ENCODE measurements at places on chromosomes 3 and 15.

GRCh38 chr3:151974067-151974466, 100.6 kb downstream of the SUCNR1 start:
- no peak for DNase-seq

DNA sequence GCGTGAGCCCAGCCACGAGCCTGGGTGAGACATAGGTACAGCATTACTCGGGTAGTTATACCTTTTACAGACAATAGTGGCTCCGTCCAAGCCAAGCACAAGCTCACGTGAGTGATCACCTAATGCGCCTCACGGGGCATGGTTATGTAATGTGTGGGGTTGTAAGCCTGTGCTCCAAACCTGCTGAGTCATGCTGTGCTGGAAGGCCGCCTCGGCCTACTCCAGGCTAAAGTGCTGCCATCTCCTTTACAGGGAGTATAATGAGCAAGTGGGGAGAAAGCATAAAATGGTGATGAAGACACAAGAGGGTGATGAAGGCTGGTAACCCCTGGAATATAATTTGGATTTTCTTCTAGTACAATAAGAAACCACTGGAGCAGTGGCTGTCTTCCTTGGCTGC, 175.8 kb upstream of the STT3B start:
- DNase-seq: no peak

- DNase-seq: no peak
Observed at GRCh38 chr3:146342989-146343388, 92.1 kb upstream of the PLSCR4 start.

GRCh38 chr3:46668116-46668515, 25.4 kb downstream of the ALS2CL start:
- DNase-seq: no peak

- DNase-seq: no peak
Observed at GRCh38 chr15:22942877-22943276, 37.3 kb downstream of the CYFIP1 start.

DNA sequence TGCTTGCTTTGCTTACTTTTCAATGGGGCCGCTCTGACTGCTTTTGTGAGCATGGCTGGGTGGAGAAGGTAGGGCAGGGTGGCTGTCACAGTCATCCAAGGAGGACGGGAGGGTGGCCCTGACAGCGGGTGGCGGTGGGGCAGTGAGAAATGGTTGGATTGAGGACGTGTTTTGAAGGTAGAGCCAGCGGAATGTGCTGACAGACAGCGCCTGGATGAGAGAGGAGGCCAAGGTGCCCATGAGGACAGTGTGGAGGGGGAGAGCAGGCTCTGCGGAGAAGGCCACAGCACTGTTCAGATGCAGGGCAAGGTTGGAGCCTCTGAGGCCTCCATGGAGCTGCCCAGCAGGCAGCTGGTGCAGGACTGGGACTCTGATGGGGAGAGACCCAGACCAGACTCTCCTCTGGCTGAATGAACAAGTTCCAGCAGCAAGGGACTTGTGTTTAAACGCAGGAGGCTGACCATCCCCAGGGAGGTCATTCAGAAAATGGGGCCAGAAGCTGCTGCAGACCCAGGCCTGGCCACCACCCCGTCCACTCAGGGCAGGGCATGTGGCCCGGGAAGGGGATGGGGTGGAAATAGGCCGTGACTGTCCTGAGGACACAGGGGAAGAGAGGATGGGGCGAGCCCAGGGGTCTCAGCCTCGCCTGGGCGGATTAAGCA, 120.3 kb upstream of the PRR20G start:
- no peak for DNase-seq

DNA sequence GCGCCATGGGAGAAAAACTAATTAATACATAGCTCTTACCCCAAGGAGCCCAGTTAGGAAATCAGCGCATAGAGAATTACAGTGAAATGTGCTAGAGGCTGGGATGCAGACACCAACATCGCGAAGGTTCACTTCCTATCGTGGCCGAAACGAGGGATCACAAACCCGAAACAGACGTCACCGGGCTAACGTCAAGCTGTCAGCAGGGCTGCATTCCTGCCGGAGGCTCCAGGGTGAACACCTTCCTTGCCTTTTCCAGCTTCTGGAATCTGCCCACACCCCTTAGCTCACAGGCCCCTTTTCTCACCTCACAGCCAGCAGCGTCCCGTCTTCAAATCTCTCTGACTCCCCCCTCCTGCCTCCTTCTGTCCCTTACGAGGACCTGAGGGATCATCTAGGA, 13.0 kb downstream of the GP5 start:
- DNase-seq: no peak

- no peak for DNase-seq
Observed at GRCh38 chr3:69718866-69719586, 20.2 kb upstream of the MITF start.

GRCh38 chr3:116899253-116899652, 189.7 kb downstream of the TUSC7 start:
- DNase-seq: no peak

GRCh38 chr3:125480656-125481374, 39.2 kb downstream of the SNX4 start:
- DNase-seq: no peak

GRCh38 chr3:138474163-138474562, 39.7 kb downstream of the ESYT3 start:
- no peak for DNase-seq

GRCh38 chr3:154334973-154335420, 10.7 kb upstream of the DHX36 start:
- DNase-seq: no peak

DNA sequence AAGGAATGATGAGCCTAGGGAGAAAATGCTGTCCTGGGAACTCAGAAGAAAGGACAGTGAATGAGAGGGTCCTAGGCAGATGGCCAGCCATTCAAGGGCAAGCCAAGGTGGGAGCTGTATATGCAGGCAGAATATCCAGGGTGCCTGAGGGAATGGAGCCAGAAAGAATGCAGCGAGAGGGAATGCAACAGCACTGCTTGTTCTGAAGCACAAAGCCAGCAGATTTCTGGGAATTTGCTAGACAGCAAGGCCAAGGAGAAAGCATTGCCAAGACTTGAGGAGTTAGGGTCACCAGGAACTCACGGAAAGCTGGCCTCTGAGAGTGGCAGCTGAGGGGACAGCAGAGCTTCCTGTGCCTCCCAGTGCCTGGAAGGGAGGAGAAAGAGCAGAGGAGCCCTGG, 200.6 kb downstream of the MYRIP start:
- no peak for DNase-seq

DNA sequence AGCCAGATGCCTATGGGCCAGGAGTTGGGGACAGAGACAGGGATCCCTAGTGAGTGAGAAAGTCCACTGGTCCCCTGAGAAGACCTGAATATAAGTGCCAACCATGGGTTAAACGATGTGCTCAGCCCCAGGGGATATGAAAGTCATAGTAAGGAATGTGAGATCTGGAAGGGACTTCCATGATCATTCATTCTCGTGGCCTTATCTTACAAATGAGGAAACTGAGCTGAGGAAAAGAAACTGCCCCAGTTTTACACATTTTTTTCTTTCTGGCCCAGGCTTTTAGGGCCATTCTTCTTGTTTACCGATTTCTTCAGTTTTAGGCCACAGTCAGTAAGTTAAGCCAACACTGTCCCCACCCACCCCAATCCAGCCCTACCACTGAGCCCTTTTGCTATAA, 11.1 kb downstream of the CD80 start:
- no peak for DNase-seq

DNA sequence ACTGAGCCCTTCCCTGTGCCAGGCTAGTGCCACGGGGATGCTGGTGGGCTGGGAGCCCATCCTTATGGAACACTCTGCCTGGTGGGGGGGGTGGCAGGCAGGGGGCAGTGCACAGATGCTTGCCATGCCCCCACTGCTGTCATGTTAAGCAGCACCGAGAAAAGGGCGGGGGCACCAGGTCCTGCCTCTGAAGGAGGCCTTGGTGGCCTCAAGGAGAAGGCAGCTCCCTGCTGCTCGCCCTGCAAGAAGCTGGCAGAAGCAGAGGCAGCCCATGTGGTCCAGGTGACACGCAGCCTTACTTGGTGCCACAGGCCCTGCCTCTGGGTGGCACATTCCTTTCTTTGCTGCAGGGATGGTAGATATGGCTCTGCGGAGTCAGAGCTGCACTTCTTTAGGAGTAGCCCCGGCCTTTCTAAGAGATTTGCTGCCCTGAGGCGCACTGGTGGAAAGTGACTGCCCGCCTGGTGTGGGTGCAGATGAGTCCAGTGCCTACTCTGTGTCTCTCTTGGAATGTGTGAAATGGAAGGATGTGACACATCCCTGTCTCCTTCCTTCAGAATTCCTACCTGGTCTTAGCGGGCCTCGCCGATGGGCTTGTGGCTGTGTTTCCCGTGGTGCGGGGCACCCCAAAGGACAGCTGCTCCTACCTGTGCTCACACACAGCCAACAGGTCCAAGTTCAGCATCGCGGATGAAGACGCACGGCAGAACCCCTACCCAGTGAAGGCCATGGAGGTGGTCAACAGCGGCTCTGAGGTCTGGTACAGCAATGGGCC, 145.8 kb downstream of the LRRK1 start:
- DNase-seq: no peak

- DNase-seq: no peak
Observed at GRCh38 chr3:14879211-14879874, 60.6 kb downstream of the FGD5 start.

- no peak for DNase-seq
Observed at GRCh38 chr15:71302861-71303410, 187.7 kb downstream of the THSD4 start.

DNA sequence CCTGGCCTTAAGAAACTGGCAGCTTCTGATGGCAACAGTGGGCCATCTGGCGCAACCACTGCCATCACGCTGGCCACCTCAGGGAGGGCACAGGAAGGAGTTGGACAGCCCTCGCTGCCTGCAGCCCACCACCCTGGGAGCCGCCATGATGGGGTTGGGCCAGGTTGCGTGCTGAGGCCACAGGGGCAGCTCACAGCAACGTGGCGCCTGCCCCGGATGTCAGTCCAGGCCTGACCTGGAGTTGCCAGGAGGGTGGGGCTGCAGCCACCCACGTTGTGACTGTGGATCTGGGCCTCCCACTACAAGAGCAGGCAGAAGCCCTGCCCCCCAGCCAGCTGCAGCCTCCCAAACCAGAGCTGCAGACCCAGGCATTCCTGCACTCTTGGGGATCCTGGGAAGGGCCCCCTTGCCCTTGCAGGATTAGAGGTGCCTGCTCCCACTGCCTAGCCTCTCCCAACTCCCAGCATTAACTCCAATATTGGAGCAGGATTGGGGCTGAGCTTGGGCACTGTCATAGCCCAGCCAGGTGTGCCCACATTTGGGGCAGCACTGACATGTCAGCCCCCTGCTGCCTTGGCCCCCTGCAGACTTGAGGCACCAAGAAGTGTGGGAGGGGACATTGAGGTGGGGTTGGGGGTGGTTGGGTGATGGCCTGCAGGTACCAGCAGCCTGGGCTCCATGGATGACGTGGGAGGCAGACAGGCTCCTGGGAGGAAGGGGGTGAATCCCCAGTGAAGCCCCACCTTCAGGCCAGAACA, 468.9 kb upstream of the CCDC54 start:
- DNase-seq: no peak

- DNase-seq: no peak
Observed at GRCh38 chr3:137264843-137265330, 307.1 kb downstream of the IL20RB start.

- peak; percentile 2 for DNase-seq
Observed at GRCh38 chr3:138434276-138434874, at the start of gene ESYT3. ESYT3 (plus strand) TSS chr3:138434616; CDS start chr3:138434799, 183 bp downstream.

GRCh38 chr3:136653628-136654027, 98.5 kb downstream of the STAG1 start:
- no peak for DNase-seq

DNA sequence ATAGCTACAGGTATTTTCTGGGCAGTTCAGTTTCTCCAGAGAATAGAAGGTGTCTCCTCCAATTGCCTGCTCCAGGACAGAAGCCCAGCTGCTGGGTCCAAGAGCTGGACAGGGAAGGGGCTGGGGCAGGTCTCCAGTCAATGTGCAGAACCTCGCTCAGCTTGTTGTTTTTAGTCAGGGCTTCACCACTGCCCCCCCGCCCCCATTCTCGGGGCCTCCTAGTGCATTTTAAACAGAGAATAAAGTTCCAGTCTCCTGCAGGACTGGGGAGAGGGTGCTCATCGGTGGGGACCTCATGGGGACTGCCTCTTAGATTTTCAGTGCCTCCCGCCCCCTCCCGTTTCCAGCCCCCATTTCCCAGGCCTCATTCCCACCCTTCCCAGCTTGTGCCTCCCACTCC, 216.6 kb downstream of the XXYLT1 start:
- DNase-seq: no peak

GRCh38 chr3:27360113-27361078, 8.8 kb downstream of the NEK10 start:
- DNase-seq: no peak

DNA sequence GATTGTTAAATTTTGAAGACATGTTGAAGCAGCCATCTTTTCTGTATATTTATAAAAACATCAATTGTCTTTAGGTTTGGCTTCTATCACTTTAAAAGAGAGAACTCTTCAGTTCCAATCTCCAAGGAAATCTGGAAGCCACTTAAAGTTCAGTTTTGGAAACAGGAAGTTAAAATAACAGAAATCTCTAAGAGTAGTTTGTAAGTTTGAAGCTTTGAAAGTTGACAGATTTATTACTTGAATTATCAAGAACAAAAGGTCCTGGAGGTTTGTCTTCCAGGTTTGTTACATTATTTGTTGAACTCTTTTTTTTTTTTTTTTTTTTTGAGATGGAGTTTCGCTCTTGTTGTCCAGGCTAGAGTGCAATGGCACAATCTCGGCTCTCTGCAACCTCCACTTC, 30.0 kb downstream of the RNF111 start:
- no peak for DNase-seq

DNA sequence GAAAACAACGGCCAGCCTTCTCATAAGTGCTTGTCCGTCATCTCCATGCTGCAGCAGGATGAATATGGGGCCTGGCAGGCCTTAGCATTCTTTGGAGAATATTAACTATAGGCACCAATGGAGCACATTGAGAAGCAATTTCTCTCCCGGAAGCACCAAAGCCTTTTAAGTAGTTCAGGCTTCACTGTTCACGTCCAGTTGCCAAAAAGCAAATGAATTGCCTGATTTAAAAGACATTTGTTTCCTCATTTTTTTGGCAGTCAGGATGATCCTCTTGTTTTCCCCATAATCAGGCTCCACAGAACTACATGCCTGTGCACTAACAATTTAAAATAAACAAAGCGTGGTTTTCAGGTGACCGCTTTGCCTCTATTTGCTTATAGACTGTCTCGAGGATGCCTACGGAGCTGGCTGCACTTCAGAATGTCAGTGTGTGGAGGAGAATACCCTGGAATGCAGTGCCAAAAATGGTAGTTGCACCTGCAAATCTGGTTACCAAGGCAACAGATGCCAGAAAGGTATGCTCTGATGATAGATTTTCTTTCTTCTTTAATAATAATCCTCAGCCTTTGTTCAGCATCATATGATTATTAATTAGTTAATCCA, 725.2 kb upstream of the GOLIM4 start:
- no peak for DNase-seq

GRCh38 chr3:29481969-29482767, 201.3 kb downstream of the RBMS3 start:
- no peak for DNase-seq

GRCh38 chr15:93527374-93528050, 438.5 kb upstream of the RGMA start:
- DNase-seq: no peak

DNA sequence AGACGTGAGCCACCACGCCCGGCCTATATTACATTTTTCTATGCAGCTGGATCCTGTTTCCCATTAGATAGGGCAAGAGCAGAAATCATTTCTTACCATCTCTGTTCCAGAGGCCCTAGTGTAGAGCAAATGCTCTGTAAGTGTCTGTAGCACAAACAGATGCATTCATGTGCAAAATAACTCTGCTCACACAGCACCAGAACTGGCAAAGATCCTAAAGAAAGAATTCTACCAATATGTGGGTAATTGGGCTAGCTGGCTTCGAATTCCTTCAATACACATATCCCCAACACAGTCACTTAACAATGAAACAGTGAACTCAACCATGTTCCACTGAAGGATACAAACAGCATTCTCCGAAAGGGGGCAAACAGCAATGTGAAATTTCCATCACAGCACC, 32.7 kb upstream of the DCUN1D1 start:
- no peak for DNase-seq

Measured in activated T-cell treated with anti-CD3 and anti-CD28 coated beads for 1 hour (primary cell).